Thyroid gland (tissue), 4 donors: ENCODE measurements at places on chromosomes 12 and 14.

DNA sequence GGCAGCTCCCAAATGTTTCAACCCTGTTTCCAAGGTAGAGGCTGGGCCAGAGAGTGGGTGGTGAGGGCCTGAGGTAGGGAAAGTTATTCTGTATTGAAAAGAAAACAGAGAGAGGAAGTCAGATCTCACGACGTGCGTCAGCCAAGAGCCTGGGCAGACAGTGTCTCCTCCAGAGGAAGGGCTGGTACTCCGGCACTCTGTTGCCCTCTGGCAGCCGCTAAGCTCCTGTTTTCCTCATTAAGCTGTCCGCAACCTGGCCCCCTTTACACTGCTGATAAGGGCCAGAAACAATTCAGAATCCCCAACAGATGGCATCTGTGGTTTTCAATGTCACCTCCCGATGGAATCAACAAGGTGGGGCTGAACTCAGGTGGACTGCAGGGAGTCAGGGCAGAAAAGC is 26.0 kb upstream of the LTBP2 start:
- no peak for DNase-seq

DNA sequence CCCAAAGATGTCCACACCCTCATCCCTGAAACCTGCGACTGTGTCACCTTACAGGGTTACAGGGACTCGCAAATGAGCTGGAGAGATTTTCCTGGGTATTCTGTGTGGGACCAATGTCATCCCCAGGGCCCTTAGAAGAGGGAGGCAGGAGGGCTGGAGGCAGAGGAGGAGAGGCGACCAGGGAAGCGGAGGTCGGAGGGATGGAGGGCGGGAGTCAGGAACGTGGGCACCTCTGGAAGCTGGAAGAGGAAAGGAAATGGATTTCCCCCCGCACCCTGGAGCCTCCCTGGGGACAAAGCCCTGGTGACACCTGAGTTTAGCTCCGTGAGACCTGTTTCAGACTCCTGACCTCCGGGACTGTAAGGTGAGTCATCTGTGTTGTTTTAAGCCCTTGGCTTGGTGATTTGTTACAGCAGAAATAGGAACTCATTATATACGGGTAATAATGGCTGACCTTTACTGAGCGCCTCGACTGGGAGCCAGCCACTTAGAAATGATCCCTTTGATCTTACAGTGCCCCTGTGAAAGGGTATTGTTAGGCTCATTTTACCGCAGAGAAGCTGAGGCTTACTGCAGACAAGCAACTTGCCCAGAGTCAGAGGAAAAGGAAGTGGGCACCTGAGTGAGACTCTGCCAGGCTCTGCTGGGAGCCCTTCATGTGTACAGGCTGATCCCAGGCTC is 29.3 kb upstream of the FZD10 start:
- no peak for DNase-seq

DNA sequence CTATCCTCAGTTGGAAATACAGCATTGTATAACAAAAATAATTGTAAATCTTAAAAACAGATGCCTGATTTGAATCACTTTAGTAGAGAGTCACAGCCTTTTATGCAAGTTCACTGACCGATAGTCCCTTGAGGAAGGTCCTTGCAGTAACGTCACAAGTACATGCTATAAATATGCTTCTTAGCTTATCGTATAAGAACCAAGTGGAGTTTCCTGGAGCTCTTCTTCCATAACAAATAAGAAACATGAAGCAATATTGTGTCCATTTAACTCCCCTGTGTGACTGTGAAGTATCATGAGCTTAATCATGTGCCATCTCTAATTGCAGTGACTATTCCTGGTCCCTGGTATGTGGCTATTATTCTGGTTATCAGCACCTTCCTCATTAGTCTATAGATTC is 107.9 kb downstream of the SLC38A4 start:
- DNase-seq, result no peak

GRCh38 chr14:92968291-92969020 is 45.5 kb downstream of the CHGA start:
- no peak for DNase-seq

- DNase-seq, result no peak
Measured at GRCh38 chr12:39380090-39380489, 62.8 kb downstream of the KIF21A start.

DNA sequence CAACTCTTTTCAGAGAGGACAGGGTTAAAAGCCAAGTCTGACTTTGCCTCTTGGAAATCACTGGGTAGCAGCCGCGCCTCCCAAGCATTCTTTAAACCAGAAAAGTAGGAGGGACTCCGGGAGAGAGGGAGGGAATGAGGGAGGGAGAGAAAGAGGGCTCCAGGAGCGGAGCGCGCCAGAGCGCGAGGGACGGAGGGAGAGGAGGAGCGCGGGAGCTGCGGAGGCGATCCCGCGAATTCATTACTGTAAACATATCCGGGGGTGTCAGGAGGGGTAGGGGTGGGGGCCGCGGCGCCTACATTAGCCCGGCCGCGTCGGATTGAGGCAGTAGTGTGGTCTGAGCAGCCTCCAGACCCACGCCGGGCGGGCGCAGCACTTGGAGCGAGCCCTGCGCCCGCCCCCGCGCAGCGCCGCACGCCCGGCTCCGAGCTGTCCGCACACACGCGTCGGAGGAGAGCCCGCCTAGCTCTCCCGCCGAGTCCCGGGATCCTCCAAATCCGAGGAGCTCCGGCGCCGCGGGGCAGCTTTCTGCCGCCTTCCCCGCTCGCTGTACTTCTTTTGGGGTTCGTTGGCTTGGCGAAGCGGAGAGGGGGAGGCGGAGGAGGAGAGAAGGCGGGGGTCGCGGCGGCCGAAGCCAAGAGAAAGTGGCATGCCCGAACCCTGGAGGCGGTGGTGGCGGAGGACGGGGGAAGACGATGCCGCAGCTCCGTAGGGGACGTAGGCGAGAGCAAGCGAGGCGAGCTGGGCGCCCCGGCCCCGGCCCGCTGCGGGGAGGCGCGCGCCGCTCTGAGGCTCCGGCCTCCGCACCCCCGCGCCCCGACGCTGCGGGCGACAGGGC is 3.3 kb downstream of the FLRT2 start:
- peak; percentile 75 for DNase-seq
